Epithelial cell of alveolus of lung (primary cell): ENCODE measurements at places on chromosomes 11 and 22. TPM values are rescaled to one million over a fixed set of nuclear protein-coding genes. Genes with fewer than 3 reads are reported as not detected.

MRGPRX4 gene
- not detected in 2 replicates for total RNA-seq

OR52L1 gene
- not detected in 2 replicates for total RNA-seq

CTTN gene
- 108 and 126 TPM in 2 replicates for total RNA-seq

RBMXL2 gene
- not detected in 2 replicates for total RNA-seq

KRTAP5-7 gene
- not detected in 2 replicates for total RNA-seq

DDT gene
- 135 and 140 TPM in 2 replicates for total RNA-seq

KRTAP5-1 gene
- total RNA-seq: not detected in 2 replicates

CRYBB1 gene
- not detected in 2 replicates for total RNA-seq

CSKMT gene
- 6.1 and 10.1 TPM in 2 replicates for total RNA-seq

OR51L1 gene
- total RNA-seq: not detected in 2 replicates

ART1 gene
- not detected in 2 replicates for total RNA-seq

ANO3 gene
- total RNA-seq: 0.39 and 0.56 TPM in 2 replicates

IGLL5 gene
- total RNA-seq: not detected in 2 replicates

CATSPERZ gene
- not detected in 2 replicates for total RNA-seq

OTOG gene
- total RNA-seq: not detected in 2 replicates

RFPL3 gene
- not detected in 2 replicates for total RNA-seq

CECR2 gene
- total RNA-seq: 0.91 and 2.8 TPM in 2 replicates

TTC36 gene
- total RNA-seq: 1.2 TPM in 1 of 2 replicates, not detected in the other

C11orf87 gene
- total RNA-seq: 0.13 TPM in 1 of 2 replicates, not detected in the other

VWCE gene
- 2.3 and 2.6 TPM in 2 replicates for total RNA-seq

TBX10 gene
- total RNA-seq: not detected in 2 replicates

NXPE4 gene
- total RNA-seq: not detected in 2 replicates

ART5 gene
- total RNA-seq: 0.52 and 6.8 TPM in 2 replicates

MYO7A gene
- total RNA-seq: under 0.01 TPM in 1 of 2 replicates, not detected in the other

HSPB2 gene
- 0.26 TPM in 1 of 2 replicates, not detected in the other for total RNA-seq

HTR3B gene
- not detected in 2 replicates for total RNA-seq

IGSF9B gene
- not detected in 2 replicates for total RNA-seq

TMEM132A gene
- total RNA-seq: 127 and 158 TPM in 2 replicates

MCHR1 gene
- 0.13 TPM in 1 of 2 replicates, not detected in the other for total RNA-seq

A4GALT gene
- 14.6 and 33.6 TPM in 2 replicates for total RNA-seq

TCP11L1 gene
- 13.1 and 21.3 TPM in 2 replicates for total RNA-seq

AGBL2 gene
- total RNA-seq: 0.64 and 0.78 TPM in 2 replicates

CNGA4 gene
- total RNA-seq: 0.16 TPM in 1 of 2 replicates, not detected in the other

IRAG1 gene
- 0.64 and 4.1 TPM in 2 replicates for total RNA-seq

CD3G gene
- total RNA-seq: not detected in 2 replicates

BACE1 gene
- total RNA-seq: 24.3 and 55.3 TPM in 2 replicates

RGL4 gene
- not detected in 2 replicates for total RNA-seq

FGF4 gene
- not detected in 2 replicates for total RNA-seq

CSRP3 gene
- not detected in 2 replicates for total RNA-seq
